Neural crest cell (in vitro differentiated cells): ENCODE measurements at places on chromosomes 6 and 20. TPM values are rescaled to one million over a fixed set of nuclear protein-coding genes. Genes with fewer than 3 reads are reported as not detected.

The TBC1D32 gene
- 11.3 and 13.6 TPM in 2 replicates for total RNA-seq

The GRM1 gene
- total RNA-seq, result 0.20 and 0.63 TPM in 2 replicates

The FAM217A gene
- not detected in 2 replicates for total RNA-seq

The PRICKLE4 gene
- 2.9 and 4.1 TPM in 2 replicates for total RNA-seq

The TPD52L1 gene
- 2.9 and 3.6 TPM in 2 replicates for total RNA-seq

The TMEM181 gene
- total RNA-seq, result 23.9 and 25.0 TPM in 2 replicates
